ENCODE measurements at places on chromosomes 6 and 20.

DNA sequence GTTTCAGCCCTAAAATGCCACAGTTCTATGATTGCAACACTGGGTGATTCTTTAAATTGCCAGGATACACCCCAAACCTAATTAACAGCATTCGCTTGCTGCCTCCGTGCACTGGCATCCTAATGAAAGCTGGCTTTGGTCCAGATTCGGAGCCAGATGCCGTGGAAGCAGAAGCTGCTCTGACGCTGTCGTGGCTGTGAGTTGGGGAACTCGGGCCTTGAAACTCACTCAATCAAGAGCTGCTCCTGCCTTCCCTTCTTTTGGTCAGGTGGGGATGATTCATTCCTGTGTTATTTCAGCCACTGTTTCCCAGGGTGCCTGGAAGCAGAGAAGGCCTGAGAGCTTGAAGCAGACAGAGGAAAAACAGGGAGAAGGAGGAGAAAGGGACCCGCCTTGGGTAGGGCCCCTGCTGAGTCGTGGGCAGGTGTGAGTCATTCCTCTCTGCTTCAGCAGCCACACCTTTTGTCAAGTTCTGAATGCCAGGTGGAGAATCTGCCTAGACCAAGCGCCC is 36.2 kb upstream of the DSP start:
- H3K4me3 ChIP-seq = peak overlapping the region; percentile 32
- H3K27ac ChIP-seq = peak overlapping the region; percentile 90
- H3K36me3 ChIP-seq = no peaks in the 10 kb centered on the region
- no peaks in the 10 kb centered on the region for H3K27me3 ChIP-seq
- H3K4me1 ChIP-seq = no peaks in the 10 kb centered on the region

- no peaks in the 10 kb centered on the region for H3K4me1 ChIP-seq
- no peak overlapping the region for H3K4me3 ChIP-seq
- no peaks in the 10 kb centered on the region for H3K27me3 ChIP-seq
- H3K36me3 ChIP-seq = no peaks in the 10 kb centered on the region
- H3K27ac ChIP-seq = no peak overlapping the region
These were observed 134.1 kb downstream of the CD109 start for GRCh38 chr6:73830119-73830518.

- H3K36me3 ChIP-seq = no peaks in the 10 kb centered on the region
- no peaks in the 10 kb centered on the region for H3K27me3 ChIP-seq
- no peak for DNase-seq
- no peak overlapping the region for H3K4me3 ChIP-seq
- no peak overlapping the region for H3K27ac ChIP-seq
These were observed 90.1 kb upstream of the SUPT3H start for GRCh38 chr6:45467853-45468252.

- H3K36me3 ChIP-seq = no peaks in the 10 kb centered on the region
- H3K27ac ChIP-seq = no peak overlapping the region
- H3K4me1 ChIP-seq = no peaks in the 10 kb centered on the region
- no peak overlapping the region for H3K4me3 ChIP-seq
These were observed 18.6 kb upstream of the PPP1R3G start for GRCh38 chr6:5066456-5067093.

DNA sequence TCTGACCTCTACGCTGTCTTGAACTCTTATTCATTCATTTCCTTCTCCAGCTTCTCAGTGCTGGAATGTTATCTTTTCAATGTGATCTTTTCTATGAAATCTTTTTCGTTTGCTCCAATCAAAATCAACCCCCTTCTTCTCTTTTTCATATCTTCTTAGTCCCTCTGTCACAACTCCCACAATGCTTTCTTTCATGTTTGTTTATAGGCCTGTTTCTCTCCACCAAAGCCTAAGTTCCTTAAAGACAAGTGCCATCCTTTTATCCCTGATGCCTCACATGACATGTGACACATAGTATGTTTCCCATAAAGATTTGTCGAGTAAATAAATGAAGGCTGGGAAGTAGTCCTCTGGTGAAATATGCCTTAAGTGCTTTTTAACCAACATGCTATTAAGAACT is 38.1 kb downstream of the CRYBG1 start:
- no peaks in the 10 kb centered on the region for H3K27me3 ChIP-seq

- H3K27me3 ChIP-seq = no peaks in the 10 kb centered on the region
- H3K27ac ChIP-seq = no peak overlapping the region
- H3K4me1 ChIP-seq = no peaks in the 10 kb centered on the region
- no peak for DNase-seq
- H3K36me3 ChIP-seq = no peaks in the 10 kb centered on the region
- H3K4me3 ChIP-seq = no peak overlapping the region
These were observed 67.7 kb downstream of the LAMP5 start for GRCh38 chr20:9582137-9582536.

DNA sequence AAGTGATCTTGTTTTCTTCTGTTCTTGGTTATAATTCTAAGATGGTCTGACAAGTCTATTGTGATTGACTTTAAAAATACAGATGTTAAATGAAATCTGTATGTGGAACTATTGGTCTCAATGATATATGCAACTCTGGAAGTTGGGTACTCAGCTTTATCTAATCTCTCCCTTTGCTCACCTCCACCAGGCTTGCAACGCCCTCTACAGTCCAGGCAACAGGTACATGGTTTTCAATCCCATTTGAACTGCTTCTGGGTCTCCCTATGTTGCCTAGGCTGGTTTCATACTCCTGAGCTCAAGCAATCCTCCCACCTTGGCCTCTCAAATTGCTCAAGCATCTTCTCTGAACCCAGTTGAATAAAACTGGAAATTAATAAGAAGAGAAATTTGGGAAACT is 25.6 kb upstream of the HLA-DQB1 start:
- no peaks in the 10 kb centered on the region for H3K27me3 ChIP-seq
- H3K36me3 ChIP-seq = no peaks in the 10 kb centered on the region
- no peak for DNase-seq
- H3K27ac ChIP-seq = no peak overlapping the region
- H3K4me1 ChIP-seq = no peaks in the 10 kb centered on the region

- no peak overlapping the region for H3K4me3 ChIP-seq
- H3K36me3 ChIP-seq = no peaks in the 10 kb centered on the region
- H3K4me1 ChIP-seq = no peaks in the 10 kb centered on the region
- no peaks in the 10 kb centered on the region for H3K27me3 ChIP-seq
- no peak overlapping the region for H3K27ac ChIP-seq
These were observed 60.9 kb downstream of the DLL1 start for GRCh38 chr6:170229851-170230519.

GRCh38 chr6:87551799-87552198 is 38.0 kb downstream of the RARS2 start:
- H3K27me3 ChIP-seq = no peaks in the 10 kb centered on the region
- no peaks in the 10 kb centered on the region for H3K36me3 ChIP-seq
- DNase-seq = no peak
- no peaks in the 10 kb centered on the region for H3K4me1 ChIP-seq

GRCh38 chr6:1015825-1016224 is 296.1 kb upstream of the FOXQ1 start:
- H3K4me1 ChIP-seq = no peaks in the 10 kb centered on the region
- no peak for DNase-seq
- no peaks in the 10 kb centered on the region for H3K27me3 ChIP-seq
- H3K36me3 ChIP-seq = no peaks in the 10 kb centered on the region

GRCh38 chr6:142901611-142902010 is 43.4 kb downstream of the HIVEP2 start:
- H3K36me3 ChIP-seq = no peaks in the 10 kb centered on the region
